NCI-H69 (cell line): ENCODE measurements at places on chromosomes 5 and 9.

GRCh38 chr5:38548064-38548759 lies 8.2 kb downstream of the LIFR start:
- DNase-seq: no peak

GRCh38 chr5:180387798-180388197 lies 34.7 kb upstream of the GFPT2 start:
- no peak for DNase-seq

GRCh38 chr9:9746826-9747225 lies 866.0 kb downstream of the PTPRD start:
- no peak for DNase-seq

GRCh38 chr5:15611008-15611407 lies 111.0 kb downstream of the FBXL7 start:
- DNase-seq: no peak

- DNase-seq: peak; percentile 77
Measured at GRCh38 chr9:19408316-19408692, 505 bp upstream of the ACER2 start.

GRCh38 chr9:14207352-14207995 lies 106.5 kb downstream of the NFIB start:
- peak; percentile 52 for DNase-seq

DNA sequence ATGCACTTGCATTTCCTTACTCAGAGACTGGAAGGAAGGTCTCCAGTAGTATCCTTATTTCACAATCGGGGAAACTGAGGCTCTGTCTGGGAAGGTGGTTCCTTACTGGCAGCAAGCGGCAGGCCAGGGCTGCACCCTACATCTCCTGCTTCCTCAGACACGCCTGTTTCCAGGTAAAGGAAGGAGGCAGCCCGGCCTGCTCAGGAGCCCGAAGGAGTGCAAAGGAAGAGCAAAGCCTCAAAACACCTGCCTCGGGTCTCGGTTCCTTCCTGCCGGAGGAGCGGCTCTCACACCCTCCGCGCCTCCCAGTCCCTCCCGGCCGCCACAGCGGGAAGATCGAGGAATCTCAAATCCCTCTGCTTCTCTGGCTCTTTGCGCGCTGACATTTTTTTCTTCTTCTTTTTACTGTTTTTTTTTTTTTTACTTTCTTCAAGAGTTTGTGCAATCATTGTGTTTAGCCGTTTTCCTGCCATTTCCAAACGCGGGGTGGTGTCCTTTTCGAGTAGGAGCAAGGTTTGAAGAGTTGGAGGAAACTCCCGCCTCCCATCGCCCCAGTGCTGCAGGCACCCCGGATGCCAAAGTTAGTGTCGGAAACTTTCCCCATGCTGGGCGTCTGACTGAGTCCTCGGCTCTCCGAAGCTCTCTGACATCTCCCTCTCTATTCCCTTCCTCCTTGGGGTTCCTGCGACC lies 1.0 kb downstream of the GGTA1 start:
- DNase-seq: peak; percentile 57

DNA sequence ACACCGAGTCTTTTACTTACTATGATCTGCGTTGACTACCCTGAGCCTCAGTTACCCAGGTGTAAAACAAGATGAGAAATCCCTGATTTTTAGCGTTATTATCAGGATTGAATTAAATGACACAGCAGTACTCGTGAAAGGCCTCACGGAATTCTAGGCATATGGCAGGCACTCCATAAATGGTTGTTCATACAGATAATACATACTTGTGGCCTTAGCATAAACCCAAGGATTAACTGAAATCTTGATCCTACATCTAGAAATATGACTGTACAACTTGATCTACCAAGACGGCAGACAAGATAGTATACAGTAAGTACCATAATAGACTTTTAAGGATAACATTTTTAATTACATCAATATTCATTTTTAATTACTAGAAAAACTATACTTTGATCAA lies 409.8 kb downstream of the BNC2 start:
- DNase-seq: no peak

GRCh38 chr5:141121563-141121962 lies at the start of gene PCDHB4:
PCDHB4 (plus strand) TSS chr5:141121818; CDS start chr5:141121999, 181 bp downstream.
- peak; percentile 65 for DNase-seq

DNA sequence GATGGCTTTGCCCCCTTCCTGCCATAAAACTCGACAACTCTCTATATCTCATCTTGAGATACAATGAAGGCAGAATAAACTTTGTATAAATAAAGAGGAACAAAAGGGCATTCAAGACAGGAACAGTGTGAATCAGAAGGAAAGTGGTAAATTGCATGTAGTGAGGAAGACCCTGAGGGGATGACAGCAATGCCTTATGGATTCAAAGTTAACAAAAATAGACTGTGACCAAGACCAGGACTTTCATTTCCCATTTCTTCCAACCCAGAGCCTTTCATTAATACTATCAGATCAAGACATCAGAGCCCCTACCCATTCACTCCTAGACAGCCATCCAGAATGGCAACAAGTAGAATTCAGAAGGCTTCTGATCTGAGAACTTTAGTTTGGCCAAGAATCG lies 46.4 kb upstream of the ZNF462 start:
- no peak for DNase-seq

DNA sequence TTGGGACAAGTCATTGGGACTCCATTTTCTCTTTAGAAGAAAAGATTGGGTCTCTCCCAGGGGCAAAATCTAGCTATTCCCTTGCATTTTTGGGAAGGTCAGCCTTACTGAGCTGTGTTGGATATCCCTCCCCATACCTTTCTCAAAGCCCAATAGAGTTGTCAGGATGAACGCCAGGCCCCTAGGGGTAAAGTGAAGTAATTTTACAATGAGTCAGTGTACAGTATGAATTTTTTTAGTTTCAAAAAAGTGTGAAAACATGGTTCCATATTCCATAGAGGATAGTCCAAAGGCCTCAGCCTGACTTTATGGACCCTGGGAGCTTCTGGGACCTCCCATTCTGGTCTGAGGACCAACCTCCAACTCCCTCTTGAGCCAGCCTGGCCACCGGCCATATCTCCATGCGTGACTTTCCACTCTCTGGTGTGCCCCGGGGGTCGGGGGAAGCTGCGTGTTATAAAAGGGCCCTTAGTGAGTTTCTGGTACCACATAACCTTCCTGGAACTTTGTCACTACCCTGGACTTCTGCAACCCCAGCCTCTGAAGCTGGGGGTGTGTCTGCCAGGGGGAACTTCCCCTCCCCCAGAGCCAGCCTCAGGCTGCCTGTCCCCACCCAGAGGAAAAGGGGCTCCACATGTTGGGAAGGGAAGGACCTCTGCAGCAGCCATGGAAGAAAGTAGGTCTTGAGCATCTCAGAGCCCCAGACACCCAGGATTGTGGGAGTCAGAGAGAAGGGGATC lies 52.4 kb upstream of the SYNPO start:
- DNase-seq: no peak

GRCh38 chr5:175689147-175689991 lies 31.5 kb downstream of the HRH2 start:
- DNase-seq: no peak

GRCh38 chr9:82080265-82080664 lies 91.7 kb downstream of the SPATA31D1 start:
- DNase-seq: no peak

DNA sequence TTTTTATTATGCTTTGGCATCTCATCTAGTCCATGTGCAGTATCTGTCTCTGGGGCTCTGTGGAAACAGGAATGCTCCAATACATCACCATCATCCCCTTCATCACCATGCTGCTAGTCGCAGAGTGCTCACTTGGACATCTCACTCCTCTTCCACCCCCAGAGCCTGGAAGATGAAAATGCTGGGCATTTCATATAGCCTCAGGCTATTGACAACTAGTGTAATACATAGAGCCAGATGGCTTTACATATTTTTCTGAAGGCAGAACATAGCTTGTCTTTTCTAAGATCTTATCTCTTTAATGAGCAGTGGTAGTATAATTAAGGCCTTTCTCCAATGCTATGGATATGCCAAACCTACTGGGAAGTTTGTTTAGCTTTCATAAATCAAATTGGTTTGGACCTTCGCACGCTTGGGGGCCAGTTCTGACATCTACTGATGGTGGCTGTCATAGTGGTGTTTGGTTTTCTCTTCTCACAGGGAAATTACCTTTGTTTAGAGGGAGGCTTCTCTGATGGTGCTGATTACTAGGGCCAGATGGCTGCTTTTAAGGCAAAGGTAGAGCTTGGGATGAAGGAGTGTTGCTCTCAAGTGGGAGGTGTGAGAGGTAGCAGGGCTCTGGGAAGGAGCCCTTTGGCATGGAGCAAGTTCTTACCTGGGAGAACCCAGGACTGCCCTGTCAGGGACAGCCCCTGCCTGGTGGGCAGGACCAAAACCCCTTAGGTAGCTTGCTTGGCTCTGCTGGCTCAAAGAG lies 63.1 kb upstream of the CXCL14 start:
- DNase-seq: peak; percentile 99

- peak; percentile 64 for DNase-seq
Measured at GRCh38 chr9:120711354-120711753, 2.9 kb downstream of the MEGF9 start.

- DNase-seq: peak; percentile 35
Measured at GRCh38 chr5:176661676-176662075, 14.4 kb downstream of the TSPAN17 start.

DNA sequence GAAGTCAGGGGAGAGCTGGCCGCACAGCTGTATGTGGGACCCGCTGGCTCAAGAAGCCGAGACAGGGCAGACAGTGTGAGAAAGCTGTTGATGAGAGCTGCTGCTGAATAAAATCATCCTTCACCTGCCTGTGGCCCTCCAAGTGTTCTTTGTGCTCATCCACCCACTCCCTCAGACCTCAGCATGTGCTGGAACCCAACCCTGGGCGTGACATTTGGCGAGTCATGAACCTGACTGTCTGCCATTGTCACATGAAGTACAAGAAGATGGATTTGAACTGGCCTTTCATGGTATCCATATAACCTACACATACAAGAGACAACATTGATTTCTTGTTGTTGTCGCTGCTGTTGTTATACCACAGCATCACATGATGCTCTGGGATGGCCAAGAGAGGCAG lies 139.7 kb upstream of the PLCXD3 start:
- no peak for DNase-seq
